ENCODE measurements at places on chromosomes 4 and X.

DNA sequence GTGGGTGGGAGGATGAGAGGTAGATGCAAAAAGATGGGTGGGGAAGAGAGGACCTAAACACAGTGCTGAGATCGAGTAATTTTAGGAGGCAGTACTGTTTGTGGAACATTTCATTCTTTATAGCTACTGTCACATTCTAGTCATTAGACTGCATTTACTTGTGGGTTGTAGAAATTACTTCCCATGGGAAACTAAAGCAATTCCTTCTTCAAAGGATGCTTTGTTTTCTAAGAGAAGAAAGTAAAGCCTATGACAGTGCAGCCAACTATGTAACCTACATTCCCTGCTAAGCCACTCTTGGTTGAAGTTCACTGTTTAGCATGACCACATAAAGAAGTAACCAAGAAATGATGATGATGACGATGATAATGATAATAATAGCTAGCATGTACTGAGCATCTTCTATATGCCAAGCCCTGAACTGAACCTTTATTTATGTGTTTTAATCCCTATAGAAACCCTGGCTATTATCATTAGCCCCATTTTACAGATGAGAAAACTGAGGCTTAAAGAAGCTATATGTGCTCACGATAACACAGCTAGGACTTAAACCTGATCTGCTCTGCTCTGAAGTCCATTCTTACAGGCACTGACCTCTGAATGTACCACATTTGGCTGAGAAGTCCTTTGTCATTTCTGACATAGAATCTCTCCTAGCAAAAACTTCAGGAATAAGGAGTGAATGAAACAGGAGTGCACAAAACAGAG lies 114.5 kb upstream of the KIT start:
- DNase-seq = no peak

- no peak for DNase-seq
Observed at GRCh38 chr4:6029254-6029653, 11.0 kb upstream of the C4orf50 start.

DNA sequence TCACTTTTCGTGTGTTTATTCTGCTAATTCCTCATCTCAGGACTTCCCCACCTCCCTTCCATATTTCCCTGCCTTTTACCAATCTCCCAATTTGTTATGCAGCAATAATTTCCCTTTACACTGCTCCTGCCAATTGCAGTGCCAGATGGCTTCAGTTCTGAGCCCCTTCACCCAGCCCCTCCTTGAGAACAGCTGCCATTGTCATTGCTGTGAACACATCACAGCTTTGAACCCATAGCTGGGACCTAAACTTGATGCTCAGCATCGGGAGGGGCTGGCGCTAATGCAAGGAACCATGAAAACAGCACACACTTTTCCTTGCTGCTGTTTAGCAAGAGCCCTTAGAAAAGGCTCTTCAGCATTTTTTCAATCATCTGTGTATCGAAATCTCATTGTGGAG lies 104.9 kb downstream of the ALPK1 start:
- DNase-seq = no peak

GRCh38 chr4:14908635-14909034 lies 93.6 kb upstream of the CPEB2 start:
- no peak for DNase-seq

GRCh38 chrX:24877288-24877664 lies 138.5 kb downstream of the ARX start:
- no peak for DNase-seq

DNA sequence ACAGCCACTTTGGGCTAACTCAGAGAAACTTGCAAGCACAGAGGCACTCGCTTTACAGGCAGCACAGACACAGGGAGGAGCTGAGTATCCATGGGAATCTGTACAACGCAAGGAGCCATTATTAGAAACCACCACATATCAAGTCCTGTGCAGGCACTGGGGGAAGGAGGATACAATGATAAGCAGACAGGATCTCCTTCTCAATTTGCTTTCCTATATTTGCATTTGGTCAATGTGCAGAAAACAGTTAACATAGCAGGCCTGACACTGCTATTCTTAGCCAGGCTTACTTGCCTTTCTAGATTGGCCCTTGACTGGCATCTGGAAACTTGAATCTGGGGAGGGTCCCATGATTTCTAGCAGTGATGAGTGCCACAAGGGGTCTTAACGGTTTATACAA lies 65.8 kb downstream of the TEC start:
- no peak for DNase-seq

DNA sequence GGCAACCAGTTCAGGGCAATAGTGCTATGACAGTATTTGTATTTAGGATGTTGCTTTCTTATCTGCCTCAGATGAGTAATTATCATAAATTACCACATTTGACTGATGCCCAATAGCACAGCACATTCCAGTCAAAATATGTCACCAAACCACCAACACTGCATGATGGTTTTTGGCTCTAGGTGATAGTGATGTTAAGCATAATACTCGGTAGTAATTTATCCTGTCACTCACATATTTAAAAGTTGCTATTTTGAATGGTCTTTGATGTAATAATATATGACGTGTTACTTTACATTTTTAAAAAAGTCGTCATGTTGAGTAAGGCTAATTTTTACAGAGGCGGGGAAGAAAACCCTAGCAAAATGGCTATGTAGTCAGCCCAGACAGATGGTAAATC lies 42.5 kb downstream of the UNC5C start:
- no peak for DNase-seq

GRCh38 chrX:65900850-65901844 lies 138.7 kb downstream of the VSIG4 start:
- peak; percentile 61 for DNase-seq

DNA sequence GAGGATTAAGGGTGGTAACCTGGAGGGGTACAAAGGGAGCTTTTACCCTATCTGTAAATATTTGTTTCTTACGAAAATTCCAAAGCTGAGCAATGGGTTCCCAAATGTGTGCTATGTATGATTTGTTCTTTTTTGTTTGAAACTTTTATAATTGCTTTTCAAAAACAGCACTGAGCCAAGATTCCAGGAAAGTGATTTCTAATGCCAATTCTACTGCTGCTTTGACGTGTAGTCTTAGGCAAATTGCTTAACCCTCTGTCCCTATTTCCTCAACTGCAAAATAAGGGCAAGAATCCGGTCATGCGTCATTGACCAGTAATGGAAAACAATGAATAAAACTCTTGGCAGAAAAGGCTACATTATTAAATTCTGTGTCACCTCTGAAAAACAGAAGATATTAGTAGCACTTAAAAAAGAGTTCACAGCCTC lies 454.7 kb downstream of the IL15 start:
- DNase-seq = no peak

DNA sequence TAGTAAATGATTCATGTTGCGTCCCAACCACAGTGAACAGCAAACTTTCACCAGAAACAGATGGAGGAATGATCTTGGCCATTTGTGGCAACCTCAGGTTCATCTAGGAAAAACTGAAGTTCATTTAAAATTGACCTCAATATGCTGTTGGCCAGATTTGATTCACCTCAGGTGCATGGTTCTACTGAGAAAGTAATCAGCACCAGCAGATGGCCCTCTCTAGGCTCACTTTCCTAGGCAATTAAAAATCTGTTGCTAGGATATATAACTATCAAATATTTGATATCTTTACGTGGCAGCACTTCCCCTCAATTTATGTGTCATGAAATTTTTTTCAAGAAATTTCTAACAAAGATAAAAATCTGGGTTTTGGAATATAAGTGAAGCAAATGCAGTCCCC lies 344.7 kb downstream of the GALNTL6 start:
- no peak for DNase-seq

DNA sequence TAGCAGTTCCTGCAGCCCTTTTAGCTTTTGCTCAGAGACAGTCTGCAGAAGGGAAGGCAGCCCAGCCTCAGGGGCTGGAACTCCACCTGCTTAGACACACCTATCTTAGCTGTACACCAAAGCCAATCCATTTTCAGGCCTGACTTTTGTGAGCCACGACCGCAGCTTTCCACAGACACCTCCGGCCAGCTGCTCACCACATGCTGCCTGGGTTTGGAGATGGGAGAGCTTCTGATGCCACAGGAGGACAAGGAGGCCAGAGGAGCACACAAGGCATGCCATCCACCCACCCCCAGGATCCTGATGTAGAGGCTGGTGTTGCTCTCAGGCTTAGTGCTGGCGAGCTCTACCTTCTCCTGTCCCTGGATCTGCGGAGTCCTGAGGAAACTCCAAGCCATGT lies 141.8 kb upstream of the NALF2 start:
- DNase-seq = no peak

DNA sequence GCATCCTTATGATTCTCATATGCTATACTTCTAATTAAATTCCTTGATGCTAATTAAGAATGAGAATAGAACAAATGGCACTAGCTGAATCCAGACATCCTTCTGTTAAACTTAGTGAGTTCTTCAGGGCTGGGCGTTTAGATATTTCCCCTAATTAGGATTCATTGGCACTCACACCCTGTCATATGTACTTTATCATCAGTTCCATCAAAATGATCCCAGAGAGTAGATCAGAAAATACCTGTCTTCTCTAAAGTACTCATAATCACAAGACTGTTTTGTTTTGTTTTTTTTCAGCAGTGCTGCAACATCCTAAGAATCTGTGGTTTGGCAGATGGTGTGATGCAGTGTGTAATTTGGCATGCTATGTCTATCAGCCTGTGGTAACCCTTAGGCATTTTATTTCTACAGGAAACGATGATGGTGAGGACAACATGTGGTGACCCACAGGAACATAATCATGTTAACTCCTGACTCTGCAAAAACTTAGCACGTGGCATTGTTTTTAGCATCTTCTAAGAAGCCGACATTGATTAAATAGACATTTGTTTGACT lies 2528.4 kb downstream of the ARAP2 start:
- peak; percentile 63 for DNase-seq

DNA sequence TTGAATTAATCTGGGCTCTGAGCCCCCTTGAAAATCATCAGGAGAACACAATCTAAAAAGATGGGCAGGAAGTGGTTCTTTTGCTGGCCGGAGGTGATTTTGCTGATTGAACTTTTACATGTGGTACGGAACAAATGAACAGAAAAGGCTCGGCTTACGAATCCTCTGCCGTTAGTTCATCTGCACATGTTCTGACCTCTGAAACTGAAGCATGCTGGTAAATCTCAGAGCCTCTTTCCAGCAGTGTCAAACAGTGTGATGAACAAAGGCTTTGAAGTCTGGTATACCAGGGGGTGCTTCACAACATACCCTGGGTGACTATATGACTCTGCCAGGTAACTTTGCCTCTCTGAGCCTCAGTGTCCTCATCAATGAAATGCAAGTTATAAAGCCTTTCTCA lies 194.2 kb upstream of the C1QTNF7 start:
- DNase-seq = no peak

DNA sequence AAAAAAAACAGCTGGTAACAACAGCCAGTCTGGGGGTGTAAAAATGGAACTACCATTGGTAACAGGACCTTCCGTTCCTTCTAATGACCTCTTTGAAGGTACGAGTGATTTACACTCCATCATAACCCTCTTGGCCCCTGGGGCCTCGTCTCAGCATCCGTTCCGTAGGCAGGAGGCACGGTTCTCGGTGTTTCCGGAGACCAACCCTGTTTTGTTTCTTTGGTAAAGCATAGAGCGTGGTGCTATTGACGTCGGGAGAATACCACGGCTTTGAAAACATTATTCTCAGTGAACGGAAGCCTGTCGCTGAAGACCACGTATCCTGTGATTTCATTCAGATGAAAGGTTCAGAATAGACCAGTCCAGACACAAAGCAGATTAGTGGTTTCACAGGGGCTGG lies 198.9 kb downstream of the ASMT start:
- no peak for DNase-seq

DNA sequence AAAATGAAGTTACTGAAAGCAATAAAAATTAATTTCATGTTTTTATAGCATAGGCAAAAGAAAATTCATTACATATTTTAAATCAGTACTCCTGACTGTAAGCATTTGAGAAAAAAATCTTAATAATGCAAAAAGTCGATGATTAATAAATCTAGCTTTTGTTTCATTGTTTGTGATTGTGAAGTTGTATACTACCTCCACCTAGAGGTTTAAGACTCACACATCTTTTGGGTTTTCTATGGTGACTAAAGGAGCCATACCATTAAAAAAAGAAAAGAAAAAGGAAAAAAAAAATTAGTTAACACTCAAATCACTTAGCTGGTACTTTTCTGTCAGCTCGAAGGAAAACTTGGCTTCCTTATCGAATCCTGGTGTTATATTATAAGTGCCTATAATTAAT lies 2.0 kb downstream of the GABRA2 start:
- no peak for DNase-seq

DNA sequence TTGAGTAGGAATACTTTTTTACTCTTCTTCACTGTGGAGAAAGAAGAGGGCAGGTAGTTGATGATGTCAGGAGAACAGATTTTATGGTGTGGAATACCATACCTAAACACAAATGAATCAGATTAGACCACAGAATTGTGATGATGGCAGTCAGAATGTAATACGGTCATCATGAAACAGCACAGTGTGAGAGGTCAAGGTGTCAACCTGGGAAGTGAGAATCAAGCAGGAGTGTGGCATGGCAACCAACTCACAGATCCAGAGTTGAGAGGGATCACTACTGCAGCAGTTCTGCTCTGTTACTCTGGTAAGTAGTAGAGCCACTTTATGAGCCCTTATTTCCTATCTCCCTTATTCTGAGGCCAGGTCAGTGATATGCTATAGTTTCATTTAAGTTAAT lies 27.7 kb downstream of the METTL14 start:
- DNase-seq = no peak

- DNase-seq = no peak
Observed at GRCh38 chr4:33316033-33316432, 2595.9 kb downstream of the PCDH7 start.

GRCh38 chr4:1338752-1339414 lies 8.1 kb upstream of the UVSSA start:
- DNase-seq = no peak

DNA sequence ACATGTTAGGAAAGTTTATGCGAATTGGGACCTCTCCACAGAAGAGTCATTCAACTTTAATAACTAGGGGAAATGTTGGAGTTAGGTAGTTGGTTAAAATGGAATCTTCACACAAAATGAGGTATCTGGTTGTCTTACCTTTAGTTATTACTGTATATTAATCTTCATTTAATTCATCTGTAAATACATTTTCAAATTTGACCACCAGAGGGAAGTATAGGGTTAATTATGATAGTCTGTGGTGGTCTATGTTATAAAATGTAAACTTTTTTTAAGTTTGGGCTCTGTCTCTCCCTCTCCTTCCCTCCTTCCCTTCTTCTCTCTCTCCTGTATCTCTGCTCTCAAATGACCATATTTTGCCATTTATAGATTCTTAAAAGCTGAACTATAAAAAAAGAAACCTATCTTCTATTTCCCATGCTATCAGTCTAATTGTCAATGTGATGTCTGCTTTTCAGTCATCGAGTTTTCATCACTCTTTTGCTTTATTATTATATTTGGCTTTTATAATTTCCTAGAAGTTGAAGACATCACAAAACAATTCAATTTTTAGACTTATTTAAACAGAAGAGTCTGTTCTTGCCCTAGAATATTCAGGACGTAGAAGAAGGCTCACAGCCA lies 49.8 kb downstream of the TMEM144 start:
- DNase-seq = no peak

DNA sequence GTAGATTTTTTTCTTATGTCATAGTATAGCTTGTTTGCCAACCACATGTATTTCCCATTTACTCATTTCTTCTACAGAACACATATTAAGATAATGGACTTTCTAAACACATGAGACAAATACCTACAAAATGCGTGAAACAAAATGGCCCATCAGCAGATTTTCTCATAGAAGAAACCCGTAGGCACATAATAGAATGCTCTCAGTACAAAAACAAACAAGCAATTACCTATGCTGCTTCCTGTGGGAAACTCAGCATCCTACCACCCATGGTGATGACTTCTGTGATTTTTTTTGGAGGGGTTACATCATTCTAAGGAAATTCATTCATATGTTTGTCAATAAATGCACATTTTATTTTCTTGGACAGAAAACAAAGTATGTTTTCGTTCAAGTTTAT lies 343.6 kb downstream of the SPRY1 start:
- no peak for DNase-seq
